ENCODE measurements at places on chromosomes 3 and 15. TPM values are rescaled to one million over a fixed set of nuclear protein-coding genes. Genes with fewer than 3 reads are reported as not detected.
A peak's percentile ranks its signal among the peaks of the same experiment; 100 is the strongest.

FAM3D gene
- total RNA-seq, result not detected

MNS1 gene
- total RNA-seq, result 2.8 TPM

DNASE1L3 gene
- 1.3 TPM for total RNA-seq

EPHA6 gene
- total RNA-seq, result not detected

UQCRC1 gene
- 194 TPM for total RNA-seq

PAK6 gene
- not detected for total RNA-seq

PEX5L gene
- not detected for total RNA-seq

P2RY13 gene
- not detected for total RNA-seq

SKOR1 gene
- 1.6 TPM for total RNA-seq

MOBP gene
- not detected for total RNA-seq

FBXO40 gene
- not detected for total RNA-seq

VPS39 gene
- total RNA-seq, result 56.1 TPM

SCN11A gene
- 0.22 TPM for total RNA-seq

EFHB gene
- total RNA-seq, result not detected

CILP gene
- total RNA-seq, result not detected

GRCh38 chr3:55006244-55006676 lies 78.4 kb upstream of the LRTM1 start:
- DNase-seq, result no peak

GRCh38 chr3:150083655-150084042 lies 113.0 kb upstream of the PFN2 start:
- no peak for DNase-seq

- peak; percentile 78 for DNase-seq
Observed at GRCh38 chr3:195549931-195550519, 6.9 kb upstream of the PPP1R2 start.

GRCh38 chr3:122974764-122975162 lies 52.8 kb downstream of the SEMA5B start:
- no peak for DNase-seq

DNA sequence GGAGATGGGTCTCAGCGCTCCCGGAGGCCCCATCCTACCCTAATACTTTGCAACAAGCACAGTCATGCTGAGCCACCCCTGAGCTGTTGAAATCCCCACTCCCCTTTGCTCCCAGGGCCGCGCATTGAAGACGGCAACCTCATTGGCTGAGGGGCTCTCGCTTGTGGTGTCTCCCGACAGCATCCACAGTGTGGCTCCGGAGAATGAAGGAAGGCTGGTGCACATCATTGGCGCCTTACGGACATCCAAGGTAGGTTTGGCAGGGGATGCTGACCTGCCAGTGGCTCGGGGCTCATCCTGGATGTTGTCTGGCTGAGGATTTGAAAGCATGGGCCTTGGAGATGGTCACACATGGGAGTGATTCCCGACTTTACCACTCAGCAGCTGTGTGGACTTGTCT lies 5.9 kb downstream of the TMEM43 start:
- no peak for DNase-seq

DNA sequence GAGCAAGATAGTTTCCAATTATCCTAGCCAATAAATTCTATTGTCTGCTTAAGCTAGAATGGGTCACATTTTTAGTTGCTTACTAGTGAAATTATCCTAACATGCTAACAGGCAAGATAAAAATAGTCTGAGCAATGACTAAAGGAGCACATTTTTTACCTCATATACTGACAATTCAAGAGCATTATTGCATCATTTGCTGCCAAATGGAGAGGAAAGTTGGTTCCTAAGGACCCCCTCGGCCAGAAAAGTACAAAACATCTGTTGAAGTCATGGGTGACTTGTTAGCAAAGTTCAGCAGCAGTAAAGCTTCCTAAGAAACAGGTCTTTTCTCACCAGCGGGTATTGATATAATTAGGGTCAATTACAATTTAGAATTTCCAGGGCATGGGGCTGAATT lies 1001.0 kb downstream of the FHIT start:
- DNase-seq, result peak; percentile 16

DNA sequence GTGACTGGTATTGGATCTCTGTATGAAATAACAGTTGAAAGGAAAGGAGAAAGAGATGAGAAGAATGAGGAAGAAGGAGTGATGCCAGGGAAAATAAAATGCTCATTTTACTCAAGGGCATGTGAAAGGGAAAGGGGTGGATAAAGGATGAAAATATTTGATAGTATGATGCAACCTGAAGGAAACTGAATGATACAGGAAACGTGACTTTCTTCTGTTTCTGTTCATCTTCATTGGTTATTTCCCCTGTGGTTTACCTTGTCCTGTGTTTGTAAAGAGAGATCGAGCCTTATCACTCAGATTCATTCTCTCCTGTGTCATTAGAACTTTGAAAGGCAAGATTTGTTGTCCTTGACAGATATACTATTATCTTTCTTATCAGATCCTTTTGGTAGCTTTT lies 243.6 kb upstream of the SLITRK3 start:
- no peak for DNase-seq

- no peak for DNase-seq
Observed at GRCh38 chr3:54358969-54359694, 236.8 kb downstream of the CACNA2D3 start.

DNA sequence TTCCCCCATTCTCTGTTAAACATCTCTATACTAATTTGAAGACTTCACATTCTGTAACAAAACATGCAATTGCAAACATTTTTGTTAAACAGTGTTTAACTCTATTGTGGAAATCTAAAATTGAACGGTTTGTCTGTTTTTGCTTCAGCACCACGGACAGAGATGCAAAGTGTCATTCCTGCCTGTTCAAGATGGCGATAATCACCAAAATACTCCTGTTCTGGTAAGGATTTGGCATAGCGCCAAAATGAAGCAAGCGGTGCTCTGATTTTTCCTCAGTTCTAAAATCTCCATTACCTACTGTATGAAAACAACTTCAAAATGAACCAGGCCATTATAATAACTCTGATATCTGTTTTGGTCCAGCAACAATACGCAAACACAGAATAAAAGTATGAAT lies 129.7 kb upstream of the TUSC7 start:
- DNase-seq, result no peak

GRCh38 chr15:61759639-61760038 lies 300.6 kb downstream of the VPS13C start:
- DNase-seq, result no peak

DNA sequence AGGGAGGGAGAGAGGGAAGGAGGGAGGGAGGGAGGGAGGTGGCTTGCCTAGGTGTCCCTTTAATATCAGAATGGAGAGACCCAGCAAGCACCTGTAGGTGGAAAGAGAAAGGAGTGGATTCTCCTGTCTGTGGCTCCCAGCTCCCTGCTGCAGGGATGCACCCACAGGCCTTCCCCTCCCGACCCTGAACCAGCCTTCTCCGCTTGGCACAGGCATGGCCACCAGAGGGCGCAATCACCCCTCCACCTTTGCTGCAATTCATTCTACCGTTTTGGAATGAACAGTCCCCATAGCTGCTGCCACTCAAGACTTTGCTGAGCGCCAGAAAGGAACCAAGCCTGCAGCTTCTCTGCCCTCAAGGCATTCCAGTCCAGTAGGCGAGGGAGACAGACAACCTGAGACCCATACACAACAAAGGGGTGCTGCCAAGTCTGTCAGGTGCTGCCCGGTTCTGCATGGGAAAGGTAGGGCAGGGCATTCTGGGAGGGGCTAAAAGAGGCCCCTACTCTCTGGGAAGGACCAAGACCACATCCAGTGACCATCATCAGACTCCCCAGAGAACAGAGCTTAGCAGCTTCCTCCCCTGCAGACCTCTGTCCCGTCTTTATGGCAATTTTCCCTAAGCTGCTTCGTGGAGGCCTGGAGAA lies 4.9 kb downstream of the TLR9 start:
- peak; percentile 85 for DNase-seq

DNA sequence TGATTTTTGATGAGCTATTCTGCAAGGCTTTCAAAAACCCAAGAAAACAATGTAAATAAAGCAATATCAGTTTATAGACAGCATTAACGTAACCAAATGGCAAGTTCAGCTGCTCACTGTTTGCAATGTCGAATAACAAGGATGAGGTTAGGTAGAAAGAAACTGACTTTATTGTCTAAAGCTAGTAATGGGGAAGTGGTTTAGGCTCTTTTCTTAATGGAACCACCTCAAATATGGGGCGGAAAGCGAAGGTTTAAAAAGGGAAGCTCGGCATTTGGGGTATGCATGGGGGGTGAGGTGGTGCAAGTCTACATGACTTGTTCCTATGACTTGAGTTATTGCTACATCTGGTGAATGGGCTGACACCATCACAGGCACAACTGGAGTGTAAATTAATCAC lies 1060.2 kb downstream of the NSUN3 start:
- DNase-seq, result no peak

- DNase-seq, result no peak
Observed at GRCh38 chr3:171704814-171705213, 105.5 kb downstream of the PLD1 start.

DNA sequence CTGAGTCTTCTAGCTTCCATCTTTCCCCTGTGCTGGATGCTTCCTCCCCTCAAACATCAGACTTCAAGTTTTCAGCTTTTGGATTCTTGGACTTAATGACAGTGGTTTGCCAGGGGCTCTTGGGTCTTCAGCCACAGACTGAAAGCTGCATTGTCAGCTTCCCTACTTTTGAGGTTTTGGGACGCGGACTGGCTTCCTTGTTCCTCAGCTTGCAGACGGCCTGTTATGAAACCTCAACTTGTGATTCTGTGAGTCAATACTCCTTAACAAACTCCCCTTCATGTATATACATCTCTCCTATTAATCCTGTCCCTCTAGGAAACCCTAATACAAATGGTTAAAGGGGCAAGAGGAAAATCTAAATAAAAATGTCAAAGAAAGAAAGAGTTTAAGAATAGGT lies 100.1 kb downstream of the ABI3BP start:
- no peak for DNase-seq

GRCh38 chr3:158443632-158444031 lies 127.4 kb upstream of the MLF1 start:
- no peak for DNase-seq

DNA sequence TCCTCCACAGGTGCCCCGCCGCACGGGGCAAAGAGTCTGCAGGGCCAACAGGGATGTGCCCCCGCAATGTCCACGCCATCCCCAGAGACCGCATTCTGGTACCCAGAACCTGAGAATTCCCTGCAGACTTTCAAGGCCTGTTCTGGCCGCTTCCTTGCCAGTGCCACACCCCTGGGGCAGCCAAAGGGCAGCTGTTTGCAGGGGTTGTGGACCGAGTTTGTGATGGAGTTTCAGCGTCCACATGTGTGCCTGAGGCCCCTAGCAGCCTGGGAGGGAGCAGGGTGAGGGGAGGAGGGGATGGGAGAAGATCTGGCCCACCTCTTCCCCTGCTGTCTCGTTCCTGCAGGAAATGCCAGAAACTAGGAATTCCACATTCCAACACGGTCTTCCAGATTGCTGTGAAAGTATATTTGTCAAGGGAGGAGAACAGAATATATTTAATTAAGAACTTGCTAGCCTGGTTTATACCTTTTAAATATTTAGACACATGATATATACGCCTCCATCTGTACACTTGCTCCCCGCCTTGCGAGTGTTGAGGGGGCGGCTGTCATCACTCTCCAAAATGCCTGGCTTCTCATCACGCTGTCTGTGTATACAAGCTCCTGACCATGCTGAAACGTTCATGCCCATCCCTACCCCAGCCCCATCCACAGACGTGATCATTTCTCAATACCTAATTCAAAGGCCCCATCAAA lies 31.1 kb upstream of the RASA2 start:
- DNase-seq, result no peak

GRCh38 chr15:46956456-46956855 lies 760.8 kb upstream of the SEMA6D start:
- DNase-seq, result no peak

- DNase-seq, result no peak
Observed at GRCh38 chr3:82229397-82229796, 468.0 kb upstream of the GBE1 start.

DNA sequence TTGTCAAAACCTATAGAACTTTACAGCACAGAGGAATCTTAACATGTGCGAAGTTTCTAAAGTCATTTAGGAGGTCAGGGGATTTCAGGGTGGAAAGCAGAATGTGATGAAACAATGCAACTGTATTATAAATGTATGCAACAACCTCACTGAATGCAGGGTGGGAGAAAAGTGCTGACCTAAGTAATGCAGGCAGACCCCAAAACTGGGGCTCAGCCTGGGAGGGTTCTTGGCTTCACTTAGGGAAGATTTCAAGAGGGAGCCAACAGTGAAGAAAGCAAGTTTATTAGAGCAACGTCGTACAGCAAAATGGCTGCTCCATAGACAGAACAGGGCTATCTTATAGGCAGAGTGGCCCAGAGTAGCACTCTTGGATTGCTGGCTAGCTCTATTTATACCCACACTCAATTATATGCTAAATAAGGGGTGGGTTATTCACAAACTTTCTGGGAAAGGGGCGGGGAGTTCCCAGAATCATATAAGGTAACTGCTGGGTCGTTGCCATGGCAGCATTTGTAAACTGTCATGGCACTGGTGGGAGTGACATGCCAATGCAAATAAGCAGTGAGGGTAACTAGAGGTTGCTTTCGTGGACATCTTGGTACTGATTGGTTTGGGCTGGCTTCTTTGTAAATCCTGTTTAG lies 14.2 kb upstream of the CAND2 start:
- no peak for DNase-seq

DNA sequence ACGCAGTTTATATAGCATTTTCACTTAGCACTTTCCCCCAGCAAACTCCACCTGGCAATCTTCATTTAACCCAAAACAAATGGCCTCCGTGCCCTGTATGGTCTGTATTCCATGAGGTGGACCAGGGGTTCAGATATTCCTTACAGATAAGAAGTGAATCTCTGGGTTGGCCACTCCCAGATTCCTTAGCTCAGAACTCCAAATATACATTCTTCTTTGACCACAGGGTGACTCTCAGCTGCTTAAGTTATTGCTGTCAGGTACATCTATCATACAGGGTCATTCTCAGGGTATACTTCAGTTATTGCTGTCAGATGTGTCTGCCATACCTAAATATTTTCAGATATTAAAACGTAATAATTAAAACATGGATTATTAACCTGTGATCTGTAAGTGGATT lies 229.8 kb downstream of the TBL1XR1 start:
- DNase-seq, result no peak

- DNase-seq, result no peak
Observed at GRCh38 chr3:46910166-46910760, 32.7 kb downstream of the PTH1R start.

- no peak for DNase-seq
Observed at GRCh38 chr3:70179111-70179510, 133.3 kb downstream of the MDFIC2 start.

DNA sequence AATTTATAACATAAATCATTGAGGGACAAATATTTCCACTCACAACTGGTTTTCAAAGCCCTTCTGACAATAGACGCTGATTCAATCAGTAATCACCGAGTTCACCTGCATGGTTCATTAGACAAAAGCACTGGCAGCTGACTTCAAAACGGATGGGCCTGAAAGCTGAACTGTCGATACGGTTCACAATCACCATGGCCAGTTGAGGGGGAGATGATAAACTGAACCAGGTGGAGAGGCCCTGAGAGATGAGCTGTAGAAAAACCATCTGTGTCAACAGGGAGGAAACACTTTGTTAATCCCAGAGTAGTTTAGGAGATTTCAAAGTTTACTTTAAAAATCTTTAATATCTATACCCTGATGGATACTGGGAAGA lies 75.0 kb downstream of the PEX5L start:
- peak; percentile 82 for DNase-seq

- DNase-seq, result no peak
Observed at GRCh38 chr3:70999730-71000129, 583.8 kb downstream of the FOXP1 start.

- no peak for DNase-seq
Observed at GRCh38 chr3:20857636-20858035, 671.6 kb upstream of the SGO1 start.

All from OCI-LY7 (cell line).